Stimulated activated CD8-positive, alpha-beta memory T cell treated with anti-CD3 and anti-CD28 coated beads, Interleukin-7, amount 100 ng/mL, for 1 hour (primary cell): ENCODE measurements at places on chromosomes 12 and 14.
A peak's percentile ranks its signal among the peaks of the same experiment; 100 is the strongest.

- no peak for DNase-seq
These were observed 452.3 kb downstream of the ADAMTS20 start for GRCh38 chr12:43099691-43100163.

- DNase-seq, result no peak
These were observed 2.5 kb upstream of the CFAP73 start for GRCh38 chr12:113146999-113147398.

DNA sequence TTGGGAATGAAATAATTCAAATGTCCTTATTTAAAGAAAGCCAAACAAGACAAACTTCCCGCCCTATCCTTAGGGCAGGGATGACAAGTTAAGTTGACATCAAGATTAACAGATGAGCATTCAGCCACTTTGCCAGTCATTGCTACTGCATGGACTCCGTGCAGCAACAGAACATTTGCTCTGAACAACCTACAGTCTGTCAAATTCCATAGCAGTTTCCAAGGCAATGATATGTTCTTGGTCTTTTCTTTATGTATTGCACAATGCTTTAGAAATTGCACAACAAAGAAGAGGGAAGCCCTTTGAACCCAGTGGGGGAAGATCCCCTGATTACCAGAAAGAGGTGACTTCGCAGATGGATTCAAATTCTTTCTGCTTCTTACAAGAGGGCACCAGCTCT lies 269.8 kb downstream of the BCAT1 start:
- DNase-seq, result no peak

GRCh38 chr12:12007001-12007712 lies 63.6 kb upstream of the BCL2L14 start:
- DNase-seq, result peak; percentile 19

DNA sequence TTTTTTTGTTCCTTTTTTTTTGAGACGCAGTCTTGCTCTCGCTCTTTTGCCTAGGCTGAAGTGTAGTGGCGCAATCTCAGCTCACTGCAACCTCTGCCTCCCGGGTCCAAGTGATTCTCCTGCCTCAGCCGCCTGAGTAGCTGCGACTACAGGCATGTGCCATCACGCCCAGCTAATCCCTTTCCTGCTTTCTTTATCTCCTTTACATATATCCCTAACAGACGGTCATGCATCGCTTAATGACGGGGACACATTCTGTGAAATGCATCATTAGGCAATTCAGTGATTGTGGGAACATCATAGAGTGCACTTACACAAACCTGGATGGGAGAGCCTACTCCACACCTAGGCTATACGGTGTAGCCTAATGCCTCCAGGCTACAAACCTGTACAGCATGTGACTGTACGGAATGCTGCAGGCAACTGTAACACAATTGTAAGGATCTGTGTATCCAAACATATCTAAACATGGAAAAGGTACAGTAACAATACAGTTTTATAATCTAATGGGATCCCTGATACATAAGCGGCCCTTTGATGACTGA lies 32.8 kb downstream of the NOS1 start:
- no peak for DNase-seq

DNA sequence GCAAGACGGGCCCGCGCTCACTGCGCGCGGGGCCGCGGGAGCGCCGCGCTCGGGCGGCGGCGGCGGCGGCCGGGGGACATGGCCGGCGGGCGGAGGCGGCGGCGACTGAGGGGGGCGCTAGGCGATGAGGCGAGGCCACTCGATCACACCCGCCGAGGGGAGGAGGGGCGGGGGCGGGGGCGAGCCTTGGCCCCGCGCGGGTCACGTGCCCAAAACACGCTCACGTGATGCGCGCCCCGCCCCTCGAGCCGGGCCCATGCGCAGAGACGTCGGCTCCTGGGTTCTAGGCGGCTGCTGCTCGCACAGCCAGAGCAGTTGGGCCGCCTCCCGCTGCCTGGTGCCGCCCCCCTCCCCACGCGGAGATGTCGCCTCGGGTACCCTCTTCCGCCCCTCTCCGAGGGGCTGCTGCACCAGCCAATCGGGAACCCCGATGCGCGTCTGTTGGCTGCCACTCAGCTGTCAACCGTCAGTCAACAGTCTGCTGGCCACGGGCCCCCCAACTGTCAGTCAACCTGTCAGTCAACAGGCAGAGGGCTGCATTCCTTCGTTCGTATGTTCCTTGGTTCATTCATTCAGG lies at the start of gene SPPL3:
TSS of gene SPPL3 (minus strand) at position 162 of the 577 bp plus-strand sequence. CDS start 491 bp downstream, outside the sequence.
- DNase-seq, result peak; percentile 91

DNA sequence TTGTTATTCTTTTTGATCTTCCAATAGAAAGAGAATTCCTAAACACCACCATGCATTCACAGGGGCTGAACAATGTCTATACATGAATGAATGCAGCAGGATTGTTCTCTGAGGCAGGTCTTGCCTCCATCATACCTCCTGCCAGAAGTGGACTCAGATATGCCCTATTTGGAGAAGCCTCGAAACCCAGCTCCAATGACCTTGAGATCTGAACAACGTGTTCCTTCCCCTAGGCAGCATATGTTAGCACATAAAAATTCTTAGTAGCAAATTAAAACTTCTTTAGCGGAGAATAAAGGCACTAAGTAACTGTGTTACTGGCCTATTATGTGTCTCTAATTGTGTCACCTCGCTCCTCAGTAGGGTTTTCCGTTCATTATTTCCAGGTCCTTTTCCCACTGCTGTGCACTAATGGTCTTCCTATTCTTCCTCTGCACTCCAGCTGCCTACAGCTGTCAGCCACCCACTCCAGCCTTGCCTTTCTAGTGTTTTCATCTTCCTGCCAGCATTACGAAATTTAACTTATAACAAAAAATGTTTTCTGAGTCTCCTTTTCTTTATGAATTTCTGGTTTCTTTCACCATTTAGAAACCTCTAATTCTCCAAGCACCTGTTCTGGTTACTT lies 62.6 kb upstream of the IGF1 start:
- no peak for DNase-seq

DNA sequence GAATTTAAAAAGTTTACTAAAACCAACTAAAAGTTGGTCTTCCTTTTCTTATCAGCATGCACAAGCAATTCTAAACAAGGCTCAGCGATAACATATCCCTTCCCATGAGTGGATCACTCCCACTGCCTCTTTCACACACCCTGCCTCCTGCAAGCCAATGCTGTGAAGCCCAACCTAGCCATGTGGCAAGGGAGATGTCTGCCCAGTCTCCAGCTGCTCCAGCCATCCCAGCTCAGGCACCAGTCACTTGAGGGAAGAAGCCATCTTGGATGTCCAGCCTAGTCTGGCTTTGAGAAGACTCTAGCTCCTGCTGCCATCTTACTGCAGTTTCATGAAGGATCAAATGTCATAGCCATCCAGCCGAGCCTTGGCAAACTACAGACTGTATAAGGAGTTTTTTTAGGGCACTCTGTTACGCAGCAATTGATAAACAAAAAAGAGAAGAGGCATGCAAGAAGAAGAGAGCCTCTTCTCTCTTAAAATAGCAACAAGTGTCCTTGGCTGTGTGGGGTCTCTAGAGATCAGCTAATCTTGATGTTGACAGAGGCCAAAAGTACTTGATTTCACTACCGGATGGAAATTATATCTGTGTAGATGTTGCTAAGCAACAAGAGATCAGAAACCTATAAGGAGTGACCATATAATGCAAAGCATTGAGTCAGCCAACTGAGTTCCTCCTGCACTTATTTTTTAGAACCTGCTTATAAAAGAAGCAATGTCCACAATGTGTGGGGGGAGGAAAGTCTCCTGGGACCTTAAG lies 108.9 kb downstream of the PTCSC3 start:
- DNase-seq, result no peak

- DNase-seq, result no peak
These were observed 5.5 kb downstream of the SETD3 start for GRCh38 chr14:99475179-99475578.

DNA sequence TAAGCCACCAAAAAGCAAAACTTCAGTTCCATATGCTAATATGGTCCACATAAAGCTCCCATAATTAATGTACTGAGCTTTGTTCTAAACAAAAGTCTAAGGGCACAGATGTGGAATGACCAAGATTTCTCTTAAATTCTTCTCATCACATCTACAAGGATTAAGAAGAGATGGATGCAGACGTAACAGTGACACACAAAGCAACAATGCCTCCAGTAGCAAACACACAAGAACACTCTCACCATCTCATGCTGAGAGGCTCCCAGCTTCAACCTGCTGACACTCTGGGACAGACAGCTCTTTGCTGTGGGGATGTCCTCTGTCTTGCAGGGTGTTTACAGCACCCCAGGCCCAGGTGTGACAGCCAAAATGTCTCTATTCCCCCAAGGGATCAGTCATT lies 48.2 kb downstream of the SETD3 start:
- DNase-seq, result no peak

- no peak for DNase-seq
These were observed 113.7 kb downstream of the RAD51B start for GRCh38 chr14:67933266-67933665.

GRCh38 chr12:24974216-24974615 lies 25.3 kb upstream of the BCAT1 start:
- no peak for DNase-seq

DNA sequence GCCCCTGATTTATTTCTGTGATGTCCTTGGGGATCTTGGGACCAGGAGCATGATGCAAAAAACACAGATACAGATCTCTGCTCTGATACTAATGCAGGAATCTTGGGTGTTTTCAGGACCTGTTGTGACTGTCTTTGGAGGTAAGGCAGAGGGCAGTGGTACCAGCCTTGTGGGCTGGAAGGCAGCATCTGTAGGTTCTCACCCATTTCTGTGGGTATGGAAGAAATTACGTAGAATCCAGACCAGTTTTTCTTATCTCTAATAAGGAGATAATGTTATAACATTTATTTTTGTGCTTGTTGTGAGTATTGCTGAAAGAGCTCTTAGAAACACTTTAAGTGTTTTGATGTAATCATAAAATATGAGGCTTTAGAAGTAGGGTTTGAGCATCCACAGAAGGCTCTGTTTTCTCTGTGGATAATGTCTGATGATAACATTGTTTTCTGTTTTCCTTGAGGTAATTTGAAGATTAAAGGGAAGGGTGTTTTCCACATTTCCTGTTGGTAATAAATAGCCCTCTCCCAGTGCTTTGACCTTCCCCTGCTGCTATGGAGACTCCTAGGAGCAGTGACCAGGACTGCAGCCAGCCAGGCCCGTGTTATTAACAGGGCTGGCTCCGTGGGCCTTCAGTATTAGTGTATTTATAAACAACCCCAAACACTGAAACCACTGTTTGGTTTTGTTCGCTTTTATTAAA lies 9.4 kb upstream of the DCP1B start:
- DNase-seq, result no peak

- DNase-seq, result no peak
These were observed 20.1 kb upstream of the PLEKHD1 start for GRCh38 chr14:69464379-69464778.

DNA sequence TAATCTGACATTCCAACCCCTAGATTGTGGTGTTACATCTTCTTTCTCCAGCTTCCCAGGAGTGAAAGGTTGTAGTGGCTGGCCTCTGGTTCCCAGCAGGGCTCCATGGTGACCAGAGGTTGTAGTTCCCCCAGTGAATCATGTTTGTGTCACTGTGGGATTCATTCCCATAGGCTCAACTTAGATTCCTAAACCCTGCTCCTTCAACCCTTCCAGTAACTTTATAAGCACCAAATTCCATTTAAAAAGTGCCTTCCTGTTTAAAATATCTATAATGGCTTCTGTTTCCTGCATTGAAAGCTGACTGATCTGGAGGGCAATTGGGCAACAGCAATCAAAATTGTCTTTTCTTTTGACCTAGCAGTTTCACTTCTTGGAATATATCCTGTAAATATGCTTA lies 40.5 kb upstream of the TBC1D15 start:
- no peak for DNase-seq

GRCh38 chr12:48542300-48542928 lies 17.0 kb downstream of the OR8S1 start:
- DNase-seq, result no peak

DNA sequence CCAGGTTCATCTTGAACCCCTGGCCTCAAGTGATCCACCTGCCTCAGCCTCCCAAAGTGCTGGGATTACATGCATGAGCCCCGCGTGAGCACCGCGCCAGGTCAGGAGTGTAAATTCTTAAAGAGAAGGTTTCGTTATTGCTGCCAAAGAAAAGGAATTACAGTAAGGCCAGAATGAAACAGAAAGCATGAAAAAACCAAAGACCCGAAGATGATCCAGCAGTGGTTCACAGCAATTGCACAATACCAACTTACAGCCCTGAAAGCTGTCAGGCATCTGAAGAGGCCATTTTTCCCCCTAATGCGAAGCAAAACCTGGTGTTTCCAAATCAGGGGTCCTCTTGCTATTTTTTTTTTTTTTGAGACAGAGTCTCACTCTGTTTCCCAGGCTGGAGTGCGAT lies 10.3 kb downstream of the RBM23 start:
- DNase-seq, result no peak

DNA sequence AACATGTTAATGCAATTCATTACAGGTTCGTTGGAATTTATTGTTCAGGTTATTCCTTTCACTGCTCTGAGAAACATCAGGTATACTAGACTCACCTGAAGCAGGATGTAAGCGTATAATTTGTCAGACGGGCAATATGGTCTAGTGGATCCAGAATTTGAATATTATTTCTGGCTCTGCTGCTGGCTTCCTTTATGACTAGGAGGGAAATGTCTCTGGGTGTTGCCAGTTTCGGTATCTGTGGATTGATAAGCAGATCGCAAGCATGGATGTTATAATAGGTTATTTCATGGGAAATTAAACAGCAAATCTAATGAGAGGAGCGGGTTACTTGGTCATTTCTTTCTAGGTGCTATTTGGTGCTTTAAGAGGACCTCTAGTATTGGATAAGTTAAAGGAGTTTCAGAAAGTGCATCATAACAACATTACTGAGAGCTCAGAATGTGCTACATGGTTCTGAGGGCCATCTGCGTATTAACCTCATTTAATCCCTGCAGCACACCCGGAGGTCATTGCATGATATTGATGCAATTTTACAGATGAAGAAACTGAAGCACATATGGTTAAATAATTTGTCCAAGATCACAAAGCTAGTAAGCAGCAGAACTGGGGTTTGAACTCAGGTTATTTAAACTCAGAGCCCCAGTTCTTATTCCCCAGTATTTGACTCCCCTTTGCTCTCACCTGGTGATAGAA lies 47.3 kb upstream of the BCAT1 start:
- DNase-seq, result no peak

GRCh38 chr14:80784820-80785219 lies 156.7 kb downstream of the CEP128 start:
- no peak for DNase-seq

- DNase-seq, result no peak
These were observed 258.4 kb downstream of the AKAP6 start for GRCh38 chr14:32587461-32587860.

DNA sequence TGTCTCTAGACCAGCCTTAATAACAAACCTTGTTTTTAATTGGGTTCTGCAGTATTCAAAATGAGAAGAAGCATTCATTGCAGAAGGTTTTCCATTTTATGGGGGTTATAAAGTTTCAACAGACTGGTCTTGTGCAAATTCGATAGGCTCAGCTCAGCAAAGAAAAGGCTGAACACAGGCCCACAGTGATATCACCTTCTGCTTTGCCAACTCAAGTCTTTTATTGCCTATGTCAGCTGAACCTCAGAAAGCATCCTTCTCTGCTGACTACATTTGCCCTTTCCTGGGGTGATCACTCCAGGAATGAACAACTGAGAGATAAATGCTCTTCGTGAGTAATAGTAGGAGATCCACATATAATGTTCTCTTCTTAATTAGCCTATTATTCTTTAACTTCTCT lies 134.5 kb upstream of the CCDC175 start:
- DNase-seq, result no peak

- DNase-seq, result no peak
These were observed 5.6 kb downstream of the DACT1 start for GRCh38 chr14:58643366-58643765.
